ENCODE measurements at places on chromosomes 11 and 22.

- DNase-seq: no peak
Measured at GRCh38 chr11:58004664-58005063, 19.0 kb upstream of the OR9Q1 start.

DNA sequence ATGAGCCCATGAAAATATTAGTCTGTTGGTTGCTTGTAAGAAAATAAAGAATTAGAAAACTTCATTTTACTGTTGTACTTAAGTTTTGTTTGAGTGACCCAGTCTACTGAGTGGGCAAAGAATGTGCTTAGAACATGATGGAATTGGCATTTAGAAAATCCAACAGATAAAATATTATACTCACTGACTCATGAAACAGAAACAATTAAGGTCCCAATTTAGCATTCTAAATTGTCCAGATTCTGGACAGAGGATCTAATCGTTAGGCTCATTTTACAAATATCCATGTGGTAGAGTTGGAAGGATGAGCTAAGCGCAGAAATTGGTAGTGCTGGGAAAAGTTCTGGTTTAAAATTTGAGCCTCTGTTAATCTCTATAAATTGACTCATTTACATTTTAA lies 45.4 kb downstream of the METTL15 start:
- DNase-seq: no peak

DNA sequence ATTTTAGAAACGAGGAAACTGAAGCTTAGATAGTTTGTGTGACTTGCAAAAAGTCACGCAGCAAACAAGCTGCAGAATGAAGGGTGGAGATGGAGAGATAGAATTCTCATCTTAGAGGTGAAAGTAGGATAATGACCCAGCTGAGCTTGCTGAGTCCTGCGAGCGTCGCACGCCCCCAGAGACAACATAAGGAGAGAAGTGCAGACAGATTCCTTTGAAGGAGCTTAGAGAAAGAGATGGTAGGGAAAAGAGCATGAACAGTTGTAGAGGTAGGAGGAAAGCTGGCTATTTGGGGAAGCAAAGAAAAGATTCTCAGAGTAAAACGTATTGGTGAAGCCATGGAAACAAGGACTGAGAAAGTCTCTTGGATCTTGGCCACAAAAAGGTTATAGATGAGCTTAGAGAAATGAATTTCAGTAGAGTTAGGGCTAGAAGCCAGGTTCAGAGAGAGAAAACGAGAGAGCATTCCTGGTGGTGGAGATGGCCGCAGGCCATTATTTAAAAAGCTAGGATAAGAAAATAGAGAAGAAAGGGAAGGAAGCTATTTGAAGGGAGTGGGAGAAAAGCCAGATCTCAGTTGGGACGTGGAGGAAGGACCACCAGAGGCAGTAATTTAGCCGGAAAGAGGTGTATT lies 44.8 kb downstream of the FAM83F start:
- no peak for DNase-seq

GRCh38 chr11:46508360-46508759 lies 85.5 kb downstream of the AMBRA1 start:
- no peak for DNase-seq

DNA sequence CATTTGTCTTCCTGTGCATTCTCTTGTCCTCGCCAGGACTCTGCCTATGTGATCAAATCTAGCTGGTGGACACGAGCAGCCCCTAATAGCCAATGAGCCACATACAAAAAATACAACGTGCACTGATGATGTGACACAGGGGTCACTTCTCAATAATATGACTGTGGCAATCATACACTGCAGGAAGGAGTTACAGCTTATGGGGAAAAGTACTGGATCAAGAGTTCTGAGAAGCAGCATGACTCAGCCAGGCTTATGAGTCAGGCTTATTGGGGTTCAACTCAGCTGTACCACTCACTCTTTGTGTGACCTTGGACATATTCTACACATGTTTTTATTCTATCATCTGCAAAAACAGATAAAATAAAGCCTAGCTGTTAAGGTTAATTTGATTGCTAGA lies 889.4 kb upstream of the TENM4 start:
- no peak for DNase-seq

DNA sequence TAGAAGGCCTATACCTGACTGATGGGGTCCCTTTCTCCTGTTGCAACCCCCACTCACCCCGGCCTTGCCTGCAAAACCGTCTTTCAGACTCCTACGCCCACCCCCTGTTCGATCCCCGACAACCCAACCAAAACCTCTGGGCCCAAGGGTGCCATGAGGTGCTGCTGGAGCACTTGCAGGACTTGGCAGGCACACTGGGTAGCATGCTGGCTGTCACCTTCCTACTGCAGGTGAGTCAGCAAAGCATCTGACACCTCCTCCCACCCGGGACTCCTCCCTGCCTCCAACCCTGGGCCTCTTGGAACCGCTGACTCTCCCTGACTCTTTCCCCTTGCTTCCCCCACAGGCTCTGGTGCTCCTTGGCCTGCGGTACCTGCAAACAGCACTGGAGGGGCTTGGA lies 1.2 kb downstream of the ROM1 start:
- no peak for DNase-seq

DNA sequence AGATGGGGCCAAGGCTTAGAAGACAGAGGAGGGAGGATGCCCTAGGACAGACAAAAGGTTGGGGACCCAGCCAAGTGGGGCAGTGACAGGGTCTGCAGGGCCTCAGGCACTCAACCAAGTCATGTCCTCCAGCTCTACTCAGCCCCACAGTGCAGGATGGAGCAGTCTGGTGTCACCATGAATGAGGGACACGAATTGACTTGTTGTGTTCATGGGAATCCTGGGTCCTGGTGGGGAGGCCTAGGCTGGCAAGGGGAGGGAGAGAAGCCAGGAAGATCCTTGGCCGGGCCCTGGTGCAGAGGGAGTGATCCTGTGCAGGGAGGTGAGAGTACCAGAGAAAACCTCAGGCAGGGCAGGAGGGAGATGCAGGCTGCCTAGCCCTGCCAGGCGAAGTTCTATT lies 12.0 kb downstream of the P2RY6 start:
- no peak for DNase-seq

DNA sequence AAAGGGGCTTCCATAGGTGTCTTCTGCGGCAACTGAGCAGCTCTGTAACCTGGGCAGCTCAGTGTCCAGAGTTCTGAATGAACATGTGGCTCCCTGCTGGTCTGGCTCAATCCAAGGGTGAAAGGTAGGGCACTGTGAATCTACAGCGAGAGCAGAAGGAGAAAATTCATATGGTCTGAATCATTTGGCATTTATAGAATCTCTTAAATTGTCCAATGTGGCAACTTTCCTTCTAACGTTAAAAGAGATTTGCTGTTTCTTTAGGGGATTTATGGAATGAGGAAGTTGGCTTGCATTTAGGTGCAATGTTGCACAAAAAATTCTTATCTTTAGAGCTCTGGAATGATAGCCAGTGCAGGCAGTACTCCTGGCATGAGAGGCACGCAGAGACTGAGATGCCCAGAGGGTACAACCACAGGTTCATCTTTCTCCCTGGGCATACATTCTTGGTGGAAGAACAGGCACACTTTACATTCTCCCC lies 17.0 kb downstream of the ATXN10 start:
- no peak for DNase-seq

DNA sequence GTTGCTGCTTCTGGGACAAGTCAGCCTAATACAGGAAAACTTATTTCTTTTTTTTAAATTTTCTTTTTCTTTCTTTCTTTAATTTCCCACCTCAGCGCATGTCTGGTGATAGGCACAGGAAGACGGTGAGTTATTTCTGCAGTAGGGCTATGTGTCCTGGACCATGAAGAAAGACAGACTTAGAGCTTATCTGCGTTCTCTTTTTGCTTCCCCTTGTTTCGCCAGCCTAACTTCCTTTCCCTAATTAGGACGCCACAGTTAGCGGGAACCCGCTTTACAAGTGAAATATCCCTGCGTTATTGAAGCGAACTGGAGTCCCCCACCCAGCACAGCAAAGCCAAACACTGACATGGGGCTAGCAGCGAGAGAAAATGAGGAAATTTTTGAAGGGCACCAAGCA lies 8.6 kb downstream of the OR6M1 start:
- no peak for DNase-seq

- DNase-seq: peak; percentile 56
Measured at GRCh38 chr22:37817705-37818408, 5.3 kb upstream of the GALR3 start.

- DNase-seq: no peak
Measured at GRCh38 chr22:24187731-24188644, 6.7 kb downstream of the SUSD2 start.

DNA sequence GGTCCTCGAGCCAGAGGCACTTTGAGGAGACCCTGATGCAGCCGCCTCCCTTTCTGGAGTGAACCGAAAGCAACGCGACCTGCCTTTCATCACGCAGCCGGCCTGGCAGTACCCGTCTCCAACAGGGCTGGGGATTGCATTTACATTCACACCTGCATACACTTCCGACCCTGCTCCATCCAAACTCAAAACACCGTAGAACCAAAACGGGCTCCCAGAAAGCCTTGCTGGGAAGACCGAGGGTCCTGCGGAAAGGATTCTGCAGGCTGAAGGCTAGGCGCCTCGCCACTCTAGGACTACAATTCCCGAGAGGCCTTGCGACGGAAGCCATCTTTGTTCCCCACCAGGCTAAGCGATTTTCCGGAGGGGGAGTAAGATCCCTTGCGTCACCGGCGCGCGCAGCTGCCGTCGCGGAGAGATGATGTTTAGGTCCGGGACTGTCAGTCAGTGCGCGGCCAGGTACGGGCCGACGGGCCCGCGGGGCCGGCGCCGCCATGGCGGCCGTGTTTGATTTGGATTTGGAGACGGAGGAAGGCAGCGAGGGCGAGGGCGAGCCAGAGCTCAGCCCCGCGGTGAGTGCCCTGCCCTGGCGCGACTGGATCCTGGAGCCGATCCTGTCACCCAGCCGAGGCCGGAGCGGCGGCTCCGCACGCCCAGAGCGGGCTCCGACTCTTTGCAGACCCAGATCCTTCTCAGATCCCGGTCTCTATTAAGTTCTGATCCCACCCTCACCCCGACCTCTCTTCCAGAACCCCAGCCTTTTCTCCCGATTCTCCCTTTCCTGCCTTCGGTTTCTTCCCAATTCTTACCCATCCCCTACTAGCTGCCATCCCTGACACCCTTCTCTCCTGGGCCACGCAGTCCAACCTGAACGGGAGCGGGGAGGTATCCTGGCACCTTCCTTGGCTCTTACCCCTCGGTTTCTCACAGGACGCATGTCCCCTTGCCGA lies at the start of gene RPS6KB2:
Gene RPS6KB2, plus strand, starts transcription at position 443 of the 950 bp plus-strand sequence. Its CDS starts 52 bp downstream, at position 495.
- DNase-seq: peak; percentile 93

DNA sequence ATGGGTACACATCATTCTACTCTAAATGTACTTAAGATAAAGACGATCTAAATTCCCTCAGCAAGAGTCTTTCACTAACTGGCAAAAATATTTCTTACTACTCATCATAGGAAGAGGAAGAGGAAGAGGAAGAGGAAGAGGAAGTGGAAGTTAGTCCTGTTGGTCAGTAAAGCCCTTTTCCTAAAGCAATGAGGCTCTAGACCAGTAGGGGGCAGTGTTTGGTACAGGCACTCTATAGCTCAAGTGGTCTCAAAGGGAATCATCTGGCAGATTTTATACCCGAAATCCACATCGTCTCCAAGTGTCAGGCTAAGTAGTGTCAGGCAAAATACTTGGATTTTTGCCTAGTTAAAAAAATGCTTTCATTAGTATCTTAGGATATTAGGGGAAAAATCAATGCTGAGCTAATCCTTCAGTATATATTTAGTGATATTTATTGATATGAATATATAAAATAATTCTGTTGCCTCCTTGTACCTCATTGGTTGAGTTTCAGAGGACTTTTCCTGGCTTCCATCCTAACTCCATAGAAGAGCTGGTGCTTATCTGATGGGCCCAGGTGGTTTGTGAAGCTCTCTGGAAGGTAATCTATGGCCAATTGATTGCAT lies 7.7 kb downstream of the BLID start:
- DNase-seq: peak; percentile 58

- no peak for DNase-seq
Measured at GRCh38 chr22:50014655-50015401, 2.3 kb upstream of the IL17REL start.

GRCh38 chr22:50224071-50224470 lies 20.8 kb downstream of the TUBGCP6 start:
- no peak for DNase-seq

- no peak for DNase-seq
Measured at GRCh38 chr11:26573896-26574295, 1.8 kb upstream of the MUC15 start.

DNA sequence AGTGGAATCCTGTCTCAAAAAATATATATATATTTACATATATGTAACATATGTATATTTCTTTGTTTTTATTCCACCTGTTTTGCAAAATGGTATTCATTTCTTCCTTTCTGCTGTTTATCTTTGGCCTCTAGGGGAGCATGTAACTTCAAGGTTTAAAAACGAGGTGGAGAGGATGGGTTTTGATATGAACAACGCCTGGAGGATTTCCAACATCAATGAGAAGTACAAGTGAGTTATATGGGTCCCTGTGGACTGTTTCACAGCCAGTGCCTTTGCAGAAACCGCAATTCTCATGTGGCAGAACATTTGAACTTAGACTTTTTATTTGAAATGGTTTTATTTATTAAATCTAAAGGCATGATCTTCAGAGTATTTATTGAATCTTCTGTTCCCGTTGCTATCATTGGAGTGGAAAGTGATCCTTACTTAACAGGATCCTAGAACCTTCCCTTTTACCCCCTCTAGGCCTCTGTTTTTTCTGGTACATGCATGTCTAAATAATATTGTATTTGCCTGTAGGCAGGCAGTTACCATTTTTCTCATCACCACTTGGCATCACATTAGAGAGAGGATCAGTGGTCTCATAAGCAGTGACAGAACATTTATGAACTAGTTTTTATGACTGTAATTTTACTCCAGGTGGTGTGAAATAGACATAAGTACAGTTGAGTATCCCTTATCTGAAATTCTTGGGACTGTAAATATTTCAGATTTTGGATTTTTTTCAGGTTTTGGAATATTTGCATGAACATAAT lies 81.5 kb upstream of the HORMAD2 start:
- no peak for DNase-seq

GRCh38 chr22:41909310-41910049 lies 5.4 kb downstream of the SHISA8 start:
- DNase-seq: no peak

GRCh38 chr22:22683668-22684361 lies 39.4 kb downstream of the GGTLC2 start:
- DNase-seq: no peak

- no peak for DNase-seq
Measured at GRCh38 chr22:19788661-19789225, 28.2 kb downstream of the TBX1 start.

DNA sequence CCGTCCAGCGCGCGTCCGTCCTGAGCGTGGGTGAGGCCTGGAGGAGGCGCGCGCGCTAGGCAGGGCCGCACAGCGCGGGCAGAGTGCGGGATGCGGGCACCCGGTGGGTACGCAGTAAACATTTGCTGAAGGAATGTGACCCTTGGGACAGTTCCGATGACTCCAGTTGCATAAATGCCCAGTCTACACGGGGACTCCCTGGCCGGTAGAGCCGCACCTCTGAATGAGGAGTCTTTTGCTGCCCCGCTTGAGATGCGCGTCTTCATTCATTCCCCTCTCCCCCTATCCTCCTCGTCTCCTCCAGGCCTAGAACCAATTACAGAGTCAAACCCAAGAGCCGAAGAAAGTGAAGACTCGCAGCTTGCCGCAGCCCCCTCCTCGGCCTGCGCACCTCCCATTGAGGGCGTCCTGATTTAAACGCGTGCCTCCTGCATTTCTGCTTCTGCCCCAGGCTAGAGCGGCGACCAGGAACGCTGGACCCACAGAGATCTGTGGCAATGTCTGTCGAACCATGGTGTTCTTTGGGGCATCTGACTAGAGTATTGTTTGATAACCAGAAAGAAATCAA lies 729 bp upstream of the CHKB start:
- DNase-seq: no peak

Data from inflammatory macrophage treated with lipopolysaccharide for 1 hour (primary cell).